Putamen (tissue), 1 donor: ENCODE measurements at places on chromosomes 4 and X.

- DNase-seq = no peak
Measured at GRCh38 chr4:100113732-100114131, 76.5 kb downstream of the DDIT4L start.

GRCh38 chrX:12304261-12304660 is 166.0 kb downstream of the FRMPD4 start:
- DNase-seq = no peak

DNA sequence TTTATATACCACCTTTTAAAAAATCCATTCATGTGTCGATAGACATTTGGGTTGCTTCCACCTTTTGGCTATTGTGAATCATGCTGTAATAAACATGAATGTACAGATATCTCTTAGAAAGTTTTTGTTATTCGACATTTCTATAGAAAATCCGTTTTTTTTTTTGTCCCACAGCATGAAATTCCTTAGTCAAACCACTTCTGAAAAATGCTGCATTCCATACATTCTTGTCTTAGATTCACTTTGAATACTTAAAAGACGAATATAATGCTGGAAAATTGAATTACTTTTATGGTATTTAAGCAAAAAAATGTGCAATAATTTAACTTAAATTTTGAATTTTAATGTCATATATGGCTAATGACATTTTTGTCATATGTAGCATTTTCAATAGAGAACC is 1345.5 kb downstream of the TECRL start:
- DNase-seq = no peak

DNA sequence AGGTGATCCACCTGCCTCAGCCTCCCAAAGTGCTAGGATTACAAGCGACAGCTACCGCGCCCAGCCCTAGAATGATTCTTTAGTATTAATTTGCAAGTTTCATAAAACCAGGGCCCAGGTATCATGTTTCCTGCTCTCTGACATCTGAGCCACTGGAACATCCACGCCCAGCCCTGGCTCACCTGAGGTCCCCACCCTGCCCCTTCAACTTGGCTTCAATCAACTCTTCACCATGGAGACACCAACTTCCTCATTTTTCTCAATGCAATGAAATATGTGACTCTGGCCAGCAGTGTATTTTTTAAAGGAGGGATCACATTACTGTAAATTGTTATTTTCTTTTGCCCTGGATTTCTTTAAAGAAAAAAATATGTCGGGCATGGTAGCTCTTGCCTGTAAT is 3.9 kb downstream of the PRSS12 start:
- DNase-seq = no peak

DNA sequence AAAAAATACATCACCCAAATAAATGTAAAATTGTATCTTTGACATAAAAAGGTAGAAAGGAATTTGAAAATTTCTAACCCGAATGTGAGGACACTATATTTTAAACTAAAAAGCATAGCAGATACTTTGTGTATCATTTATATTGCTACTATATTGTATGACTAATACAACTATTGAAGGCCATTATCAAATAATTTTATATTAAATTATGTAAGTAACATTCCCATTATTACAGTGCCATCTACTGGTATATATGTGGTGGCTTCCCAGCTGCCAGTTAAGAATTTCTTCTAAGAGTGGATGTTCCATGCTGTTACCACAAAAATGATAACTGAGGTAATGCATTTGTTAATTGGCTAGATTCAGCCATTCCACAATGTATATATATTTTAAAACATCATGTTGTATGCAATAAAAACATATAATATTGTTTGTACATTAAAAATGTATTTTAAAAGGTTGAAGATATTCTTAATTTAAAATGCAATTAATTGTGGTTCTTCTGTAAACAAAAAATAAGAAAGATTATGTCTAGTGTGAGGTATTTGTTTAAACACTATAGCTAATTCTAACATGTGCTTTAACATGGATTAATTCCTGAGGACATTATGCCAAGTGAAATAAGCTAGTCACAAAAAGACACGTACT is 65.3 kb downstream of the EGF start:
- no peak for DNase-seq

DNA sequence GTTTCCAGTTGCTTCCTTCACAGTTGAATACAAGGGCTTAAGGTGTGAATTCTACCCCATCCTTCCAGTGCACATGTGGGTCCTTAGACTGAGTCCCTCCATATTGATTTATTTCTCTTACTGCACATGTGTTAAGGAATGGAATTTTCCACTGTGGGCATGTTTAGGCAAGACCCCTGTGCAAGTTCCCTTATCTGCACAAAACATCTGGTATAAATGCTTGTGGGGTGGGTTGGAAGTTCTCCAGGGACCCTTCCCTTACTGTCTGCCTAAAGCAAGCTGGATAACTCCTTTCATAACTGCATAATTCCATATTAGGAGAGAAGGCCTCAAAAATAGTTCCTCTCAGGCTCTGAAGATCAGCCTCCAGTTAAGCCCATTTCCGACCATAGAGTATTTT is 570.9 kb downstream of the ADGRL3 start:
- no peak for DNase-seq

- DNase-seq = no peak
Measured at GRCh38 chr4:3202836-3203820, 45.8 kb upstream of the MSANTD1 start.
